Effector memory CD8-positive, alpha-beta T cell (primary cell): ENCODE measurements at places on chromosomes 16 and 17.

DNA sequence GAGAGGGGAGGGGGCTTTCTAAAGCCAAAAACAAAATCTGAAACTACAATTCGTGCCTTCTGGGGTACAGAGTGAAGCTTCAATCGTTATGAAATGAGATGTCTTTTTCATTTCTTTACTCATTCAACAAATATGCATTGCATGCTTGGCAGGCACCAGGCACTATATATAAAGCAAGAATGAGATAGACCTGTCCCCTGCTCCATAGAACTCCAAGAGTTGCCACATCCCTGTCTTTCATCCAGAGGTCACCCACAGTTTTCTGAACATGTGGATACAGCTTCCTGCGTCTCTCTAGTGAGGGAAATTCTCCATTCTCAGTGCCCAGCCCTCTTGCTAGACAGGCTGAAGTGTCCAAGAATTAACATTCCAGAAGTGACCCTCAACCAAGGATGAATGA is 343.2 kb upstream of the MAF start:
- no peak for DNase-seq

DNA sequence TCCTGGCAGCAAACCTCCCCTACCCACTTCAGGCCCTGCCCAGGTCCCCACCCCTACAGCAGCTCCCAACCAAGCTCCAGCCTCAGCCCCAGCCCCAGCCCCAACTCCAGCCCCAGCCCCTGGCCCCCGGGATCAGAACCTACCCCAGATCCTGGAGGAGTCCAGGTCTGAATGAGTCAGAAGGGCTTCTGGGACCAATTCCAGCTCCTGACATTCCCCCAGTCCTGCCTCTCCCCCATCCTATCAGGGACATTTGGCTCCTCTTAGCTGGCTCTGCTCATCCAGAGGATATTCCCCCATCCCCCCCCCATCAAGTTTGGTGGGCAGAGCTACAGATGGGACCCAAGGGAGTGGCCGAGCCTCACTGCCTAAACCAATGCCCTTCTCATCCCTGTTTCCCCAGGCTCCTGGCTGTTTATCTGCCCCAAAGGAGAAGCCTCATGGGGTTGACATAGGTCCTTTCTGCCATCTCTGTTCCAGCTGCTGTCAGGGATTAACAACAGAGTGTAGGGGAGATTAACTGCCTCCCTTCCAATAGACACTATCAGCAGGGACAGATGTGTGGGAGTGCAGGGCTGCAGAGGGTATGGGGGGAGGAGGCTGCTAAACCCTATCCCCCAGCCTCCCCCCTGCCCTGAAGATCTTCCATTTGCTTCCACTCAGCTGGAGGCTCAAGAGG is 16.5 kb downstream of the CNTNAP1 start:
- DNase-seq: no peak

- no peak for DNase-seq
These were observed 13.9 kb downstream of the CES5A start for GRCh38 chr16:55861288-55861687.

DNA sequence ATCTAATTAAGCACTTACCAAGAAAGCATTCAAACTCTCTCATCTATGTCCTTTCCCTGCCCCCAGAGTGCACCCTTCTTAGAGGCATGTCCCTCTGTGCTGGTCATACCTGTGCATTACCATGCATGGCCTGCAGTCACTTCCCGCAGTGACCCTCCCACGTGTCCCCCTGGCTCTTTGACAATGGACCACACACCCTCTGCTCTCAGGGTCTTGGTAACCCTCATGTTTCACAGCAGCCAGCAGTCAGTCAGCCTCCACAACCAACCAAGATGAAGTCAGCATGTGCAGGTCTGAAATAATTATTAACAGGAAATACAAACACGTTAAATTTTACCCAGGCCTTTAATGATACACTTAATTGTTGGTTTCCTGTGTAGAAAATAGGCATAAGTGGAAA is 10.1 kb downstream of the KRT33A start:
- DNase-seq: no peak

DNA sequence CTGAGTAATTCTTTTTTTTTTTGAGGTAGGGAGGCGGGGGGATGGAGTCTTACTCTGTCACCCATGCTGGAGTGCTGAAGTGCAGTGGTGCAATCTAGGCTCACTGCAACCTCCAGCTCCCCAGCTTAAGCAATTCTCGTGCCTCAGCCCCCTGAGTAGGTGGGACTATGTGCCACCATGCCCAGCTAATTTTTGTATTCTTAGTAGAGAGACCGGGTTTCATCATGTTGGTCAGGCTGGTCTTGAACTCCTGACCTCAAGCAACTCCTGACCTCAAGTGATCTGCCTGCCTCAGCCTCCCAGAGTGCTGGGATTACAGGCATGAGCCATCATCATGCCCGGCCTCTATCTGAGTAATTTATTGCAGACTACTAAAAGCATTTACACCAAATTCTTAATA is 19.4 kb downstream of the KPNB1 start:
- no peak for DNase-seq

DNA sequence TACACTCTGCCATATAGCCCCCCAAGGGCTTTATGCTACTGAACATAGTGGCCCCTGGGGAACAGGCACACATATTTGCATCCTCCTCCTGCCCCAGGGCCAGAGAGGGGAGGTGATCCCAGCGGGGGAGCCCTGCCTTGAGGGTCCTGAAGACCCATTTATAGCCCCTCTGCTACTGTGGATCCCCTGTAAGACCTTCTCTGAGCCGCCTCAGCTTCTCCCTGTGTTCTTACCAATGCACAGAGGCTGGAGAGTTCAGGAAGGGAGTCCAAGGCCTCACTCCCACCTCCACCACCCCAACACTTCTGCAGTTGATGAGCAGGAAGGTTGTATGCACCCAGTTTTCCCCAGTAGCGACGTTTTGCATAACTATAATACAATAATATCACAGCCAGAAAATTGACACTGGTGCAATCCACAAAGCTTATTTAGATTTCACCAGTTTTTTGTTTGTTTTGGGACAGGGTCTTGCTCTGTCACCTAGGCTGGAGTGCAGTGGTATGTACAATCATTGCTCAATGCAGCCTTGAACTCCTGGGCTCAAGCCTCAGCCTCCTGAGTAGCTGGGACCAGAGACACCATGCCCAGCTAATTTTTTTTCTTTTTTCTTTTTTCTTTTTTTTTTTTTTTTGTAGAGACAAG is 1.3 kb upstream of the FAM83G start:
- no peak for DNase-seq

DNA sequence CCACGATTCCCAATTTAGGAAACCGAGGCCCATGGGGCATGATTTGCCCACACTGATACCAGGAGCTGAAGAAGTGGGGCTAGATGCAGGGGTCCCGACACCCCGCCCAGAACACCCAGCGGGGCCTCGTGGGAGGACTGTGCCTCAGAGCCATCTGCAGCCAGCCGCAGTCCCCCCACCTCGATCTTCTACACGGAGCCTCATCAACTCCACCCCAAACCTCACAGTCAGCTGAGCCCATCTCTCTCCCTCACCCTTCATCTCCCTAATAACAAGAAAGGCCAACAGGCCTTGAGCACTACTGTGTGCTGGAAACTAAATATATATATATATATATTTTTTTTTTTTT is 4.2 kb downstream of the ITGAE start:
- DNase-seq: no peak

- DNase-seq: no peak
These were observed 30.9 kb downstream of the HOXB1 start for GRCh38 chr17:48499735-48500434.

DNA sequence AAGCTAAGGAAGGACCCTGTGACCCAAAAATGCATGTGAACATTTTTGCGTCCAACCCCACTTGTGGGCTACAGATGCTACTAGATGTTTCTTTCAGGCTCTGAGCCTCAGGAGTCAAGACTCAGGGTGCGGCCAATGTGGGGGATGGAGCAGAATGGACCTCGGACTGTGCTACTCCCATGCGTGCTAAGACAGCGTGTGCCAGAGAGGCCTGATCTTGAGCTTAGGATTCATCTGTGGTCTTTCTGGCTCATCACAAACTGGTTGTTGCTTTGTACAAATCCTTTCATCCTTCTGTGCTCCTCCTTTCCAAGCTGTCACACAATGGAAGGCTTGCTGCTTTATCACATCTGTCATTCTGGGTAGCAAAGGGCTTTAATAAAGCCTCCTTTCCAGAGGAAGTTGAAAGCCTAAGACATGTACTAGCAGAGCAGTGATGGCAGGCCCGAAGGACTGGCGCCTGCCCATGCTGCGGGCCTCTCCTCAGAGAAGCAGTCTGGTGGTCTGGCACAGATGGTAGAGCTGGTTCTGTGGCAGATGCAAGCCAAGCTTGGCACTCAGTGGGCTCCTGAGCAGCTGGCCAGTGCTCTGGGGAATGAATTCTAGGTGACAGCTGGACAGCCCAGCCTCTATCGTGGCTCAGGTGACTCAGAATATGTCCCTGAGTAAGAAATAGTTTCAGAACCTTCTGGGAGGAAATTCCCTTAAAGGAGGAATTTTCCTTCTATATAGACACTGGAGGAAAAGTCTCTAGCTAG is 27.8 kb downstream of the COG4 start:
- no peak for DNase-seq

- no peak for DNase-seq
These were observed 13.1 kb downstream of the MAP2K3 start for GRCh38 chr17:21297597-21297996.

DNA sequence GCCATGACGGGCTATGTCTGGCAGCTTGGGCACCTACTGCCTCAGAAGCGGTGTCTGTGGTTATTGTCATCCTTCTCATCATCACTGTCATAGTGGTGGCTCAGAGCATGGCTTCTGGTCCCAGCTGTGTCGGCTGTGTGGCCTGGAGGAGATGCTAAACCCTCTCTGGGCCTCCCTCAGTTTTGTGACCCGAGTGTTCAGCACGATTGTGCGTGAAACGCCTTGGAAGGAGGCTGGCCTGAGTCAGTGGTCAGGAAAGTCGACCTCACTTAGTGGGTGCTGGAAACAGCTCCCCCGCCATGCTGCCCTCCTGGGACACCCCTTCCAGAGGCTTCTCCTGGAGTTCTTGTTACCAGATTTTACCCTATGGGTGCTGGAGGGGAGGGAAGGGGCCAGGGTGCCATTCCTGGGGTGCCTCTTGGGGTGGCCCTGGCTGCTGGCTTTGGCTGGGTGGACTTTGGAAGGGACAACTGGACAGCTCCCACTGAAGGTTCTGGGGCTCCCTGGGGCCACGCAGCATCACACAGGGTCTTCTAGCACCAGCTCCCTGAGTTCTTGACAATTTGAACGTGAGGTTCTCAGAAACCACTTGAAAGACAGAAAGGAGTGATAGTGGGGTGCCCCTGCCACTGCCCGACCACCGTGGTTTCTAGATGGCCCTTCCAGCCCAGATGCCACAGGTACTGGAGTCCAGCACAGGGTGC is 226.5 kb upstream of the GSE1 start:
- no peak for DNase-seq

- no peak for DNase-seq
These were observed 16.3 kb downstream of the SCN4A start for GRCh38 chr17:63956296-63956920.

GRCh38 chr17:73667181-73667959 is 23.1 kb upstream of the SDK2 start:
- DNase-seq: no peak

GRCh38 chr16:533391-534123 is 6.0 kb downstream of the CAPN15 start:
- DNase-seq: no peak
